Hematopoietic multipotent progenitor cell treated with erythropoietin and hydrocortisone succinate and interleukin-3 and kit ligand, for 6 days (in vitro differentiated cells): ENCODE measurements at places on chromosomes 1 and 21.

GRCh38 chr1:98887507-98887906 lies 117.2 kb downstream of the PLPPR5 start:
- no peak for DNase-seq

DNA sequence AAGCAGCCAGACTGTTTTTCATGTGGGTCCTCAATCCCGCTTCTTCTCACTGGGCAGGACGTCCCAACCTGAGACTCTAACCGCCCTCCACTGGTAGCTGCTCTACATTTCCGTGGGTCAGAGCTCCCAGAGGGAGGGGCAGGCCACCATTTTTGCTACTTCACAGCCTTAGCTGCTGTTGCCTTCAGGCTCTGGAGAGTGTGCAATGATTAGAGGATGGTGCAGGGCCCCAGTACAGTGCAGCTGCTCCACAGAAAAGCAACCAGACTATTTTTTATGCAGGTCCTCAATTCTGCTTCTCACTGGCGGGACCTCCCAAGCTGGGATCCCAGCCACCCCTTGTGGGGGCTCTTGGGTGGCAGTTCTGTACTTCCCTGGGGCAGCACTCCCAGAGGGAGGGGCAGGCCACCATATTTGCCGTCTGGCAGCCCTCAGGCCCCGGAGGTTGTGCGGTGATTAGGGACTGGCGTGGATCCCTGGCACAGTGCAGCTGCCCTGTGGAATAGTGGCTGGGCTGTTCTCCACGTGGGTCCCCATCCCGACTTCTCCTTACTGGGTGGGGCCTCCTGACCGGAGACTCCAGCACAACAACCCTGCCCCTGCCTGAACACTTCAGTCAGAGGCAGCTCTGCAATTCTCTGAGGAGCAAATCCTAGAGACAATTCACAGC lies 647.6 kb upstream of the PKN2 start:
- DNase-seq, result no peak

GRCh38 chr1:46333300-46334029 lies 7.1 kb upstream of the NSUN4 start:
- peak; percentile 83 for DNase-seq

DNA sequence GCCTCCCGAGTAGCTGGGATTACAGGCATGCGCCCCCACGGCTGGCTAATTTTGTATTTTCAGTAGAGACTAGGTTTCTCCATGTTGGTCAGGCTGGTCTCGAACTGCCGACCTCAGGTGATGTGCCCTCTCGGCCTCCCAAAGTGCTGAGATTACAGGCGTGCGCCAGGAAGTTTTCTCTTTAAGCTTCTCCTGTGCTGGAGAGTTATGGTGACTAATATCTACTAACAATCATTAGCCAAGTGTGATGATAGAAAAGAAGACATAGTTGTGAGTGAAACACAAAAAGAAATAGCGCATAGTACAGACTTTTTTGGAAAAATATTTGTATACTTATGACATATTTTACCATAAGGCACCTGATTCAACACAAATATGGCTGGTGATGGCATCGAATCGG lies 56.5 kb downstream of the SETD4 start:
- no peak for DNase-seq
